Thyroid gland (tissue), 4 donors: ENCODE measurements at places on chromosomes 16 and 17. TPM values are rescaled to one million over a fixed set of nuclear protein-coding genes. Genes with fewer than 3 reads are reported as not detected.

GRCh38 chr16:89324056-89325010, 106.8 kb downstream of the ZNF778 start:
- no peaks in the 10 kb centered on the region for H3K36me3 ChIP-seq
- peaks cover 44% of the 10 kb centered on the region for H3K4me1 ChIP-seq
- DNase-seq, result no peak
- H3K27me3 ChIP-seq, result no peaks in the 10 kb centered on the region
- H3K4me3 ChIP-seq, result no peak overlapping the region

DNA sequence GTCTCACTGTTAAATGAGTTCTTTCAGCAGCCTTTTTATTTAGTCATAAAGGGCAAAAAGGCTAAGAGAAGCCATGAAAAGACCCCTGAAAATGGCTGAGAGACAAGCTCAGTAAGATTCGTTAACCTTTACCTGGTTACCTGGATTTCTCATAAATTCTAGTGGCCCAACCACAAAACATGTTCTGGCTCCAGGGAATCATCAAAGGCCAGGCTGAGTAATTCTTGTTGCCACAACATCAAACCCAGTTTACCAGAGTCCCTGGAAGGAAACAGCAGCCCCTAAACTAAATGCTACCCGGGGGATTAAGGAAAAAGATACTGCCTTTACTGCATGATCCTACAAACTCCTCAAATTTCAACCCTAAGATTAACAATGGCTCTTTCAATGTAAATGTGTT, 15.8 kb downstream of the CYTH1 start:
- DNase-seq, result no peak
- no peak overlapping the region for H3K27ac ChIP-seq
- H3K4me3 ChIP-seq, result no peak overlapping the region
- H3K4me1 ChIP-seq, result peaks cover 51% of the 10 kb centered on the region
- no peaks in the 10 kb centered on the region for H3K36me3 ChIP-seq
- H3K27me3 ChIP-seq, result no peaks in the 10 kb centered on the region

DNA sequence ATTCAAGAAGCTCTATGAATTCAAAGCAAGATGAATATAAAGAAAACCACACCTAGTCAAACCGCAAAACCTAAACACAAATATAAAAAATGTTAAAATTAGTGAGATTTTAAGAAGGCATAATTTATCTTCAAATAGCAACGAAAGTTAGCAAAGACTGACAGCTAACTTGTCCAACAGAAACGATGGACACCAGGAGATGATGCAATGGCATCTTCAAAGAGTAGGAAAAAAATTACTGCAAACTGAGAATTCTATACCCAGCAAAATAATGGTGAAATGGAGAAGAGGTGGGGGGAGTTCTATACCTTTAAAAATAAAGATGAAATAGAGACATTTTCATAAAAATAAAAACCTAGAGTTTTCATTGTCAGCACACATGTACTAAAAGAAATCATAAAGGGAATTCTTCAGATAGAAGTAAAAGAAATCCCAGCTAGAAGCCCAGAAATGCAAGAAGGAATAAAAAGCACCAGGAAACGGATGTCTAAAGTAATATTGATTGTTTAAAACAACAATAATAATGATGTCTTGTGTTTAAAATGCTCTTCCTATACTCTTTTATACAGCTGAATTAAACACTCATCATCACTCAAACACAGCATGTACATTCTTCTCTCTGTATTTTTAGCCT, 24.6 kb upstream of the TANC2 start:
- H3K4me3 ChIP-seq, result no peak overlapping the region
- no peak for DNase-seq
- H3K4me1 ChIP-seq, result no peaks in the 10 kb centered on the region
- no peak overlapping the region for H3K27ac ChIP-seq
- H3K27me3 ChIP-seq, result no peaks in the 10 kb centered on the region
- no peaks in the 10 kb centered on the region for H3K36me3 ChIP-seq

DRC7 gene
- 7.1 TPM for total RNA-seq

CD300E gene
- not detected for total RNA-seq
